ENCODE measurements at places on chromosomes 3 and 15.

DNA sequence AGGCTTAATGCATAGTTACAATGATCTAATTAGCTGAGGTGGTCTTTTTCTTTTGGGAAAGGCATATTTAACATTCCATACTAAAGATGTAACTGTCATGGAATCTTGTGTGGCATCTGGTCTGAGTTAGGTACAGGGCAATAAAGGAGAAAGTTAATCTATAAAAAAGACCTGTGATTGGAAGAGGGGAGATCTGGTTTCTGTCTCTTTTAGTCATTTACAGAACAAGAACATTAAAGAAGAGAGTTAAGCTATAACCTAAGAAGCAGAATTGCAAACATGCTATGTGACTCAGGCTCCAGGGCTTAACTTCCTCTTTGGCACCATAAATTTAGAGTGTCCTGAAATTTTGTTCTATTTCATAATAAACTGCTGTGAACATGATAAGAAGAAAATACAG, 47.2 kb upstream of the MME start:
- DNase-seq, result no peak

DNA sequence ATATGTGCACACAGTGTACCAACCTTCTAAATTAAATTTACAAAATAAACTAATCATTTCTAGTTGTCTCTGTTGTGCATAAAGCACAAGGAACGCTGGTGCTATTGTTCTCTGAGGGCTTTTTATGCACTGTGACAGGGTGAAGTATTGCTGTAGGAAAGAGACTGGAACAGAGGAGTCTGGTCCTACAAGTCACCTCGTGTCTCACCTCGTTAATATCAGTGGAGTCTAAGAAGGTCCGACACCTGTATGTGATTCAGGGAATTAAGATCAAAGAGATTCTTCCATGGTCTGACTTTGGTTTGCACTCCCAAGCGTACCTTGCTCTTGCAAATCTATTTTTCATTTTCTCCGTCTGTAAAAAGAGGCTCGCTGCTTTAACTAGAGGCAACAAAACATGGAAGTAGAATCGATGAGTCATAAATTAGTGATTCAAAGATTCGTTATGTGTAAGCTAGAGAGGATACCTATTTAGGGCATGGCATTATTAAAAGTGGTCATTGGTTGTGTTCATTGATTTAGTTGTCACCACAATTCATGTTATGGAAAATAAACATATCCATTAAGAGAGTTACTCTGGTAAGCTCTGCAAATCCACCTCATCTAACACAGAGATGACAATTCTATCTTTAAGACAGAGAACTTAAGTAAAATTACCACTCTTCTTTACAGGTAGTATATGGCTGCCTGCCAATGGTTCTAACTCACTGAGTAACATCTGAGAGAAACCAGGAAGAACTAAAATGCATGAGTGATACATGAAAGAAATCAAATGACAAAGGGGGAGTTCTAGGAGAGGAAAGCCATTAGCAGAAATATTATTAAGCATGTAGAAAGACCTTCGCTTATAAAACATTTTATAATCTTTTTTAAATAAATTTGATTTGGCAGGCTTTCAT, 219.4 kb upstream of the GBE1 start:
- no peak for DNase-seq

GRCh38 chr3:196207159-196207832, 3.9 kb downstream of the ZDHHC19 start:
- DNase-seq, result no peak

DNA sequence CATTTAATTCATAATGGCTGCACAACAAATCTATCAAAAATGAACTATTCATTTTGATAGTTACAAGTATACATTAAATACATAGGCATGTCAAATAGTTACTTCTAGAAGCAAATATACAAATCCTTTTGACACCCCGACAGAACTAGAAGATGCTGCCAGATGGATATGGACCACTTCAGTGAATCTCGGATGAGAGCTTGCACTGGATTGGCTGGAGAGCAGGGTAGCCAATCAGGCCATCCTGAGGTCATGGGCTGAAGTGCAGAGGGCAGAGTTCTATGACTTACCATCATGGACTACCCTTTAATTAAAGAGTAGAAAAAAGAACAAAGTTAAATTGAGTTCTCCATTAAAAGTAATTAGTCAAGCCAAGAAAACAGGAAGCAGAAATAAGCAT, 8.3 kb downstream of the CCNL1 start:
- no peak for DNase-seq

- DNase-seq, result no peak
These were observed 41.8 kb upstream of the XXYLT1 start for GRCh38 chr3:195312714-195313113.

GRCh38 chr15:27850050-27850449, 249.1 kb downstream of the OCA2 start:
- DNase-seq, result no peak

GRCh38 chr3:15329046-15330005, 3.1 kb downstream of the SH3BP5 start:
- no peak for DNase-seq

DNA sequence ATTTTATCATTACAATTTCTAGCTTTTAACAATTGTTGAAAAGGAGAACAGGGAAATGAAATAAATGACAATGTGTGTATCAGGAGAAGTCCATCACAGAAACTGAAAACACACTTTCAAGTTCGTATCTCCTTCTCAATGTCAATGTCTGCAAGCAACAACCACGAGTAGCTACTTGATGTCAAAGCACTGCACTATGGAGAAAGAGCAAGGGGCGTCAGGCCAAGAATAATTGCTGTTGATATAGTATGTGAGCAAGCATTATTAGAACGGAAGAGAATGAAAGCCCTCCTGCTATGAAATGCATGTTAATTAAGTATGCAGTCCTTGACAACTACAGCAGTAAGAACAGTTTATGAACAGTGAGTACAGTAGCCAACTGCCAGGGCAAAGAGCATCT, 1250.1 kb downstream of the ZPLD1 start:
- no peak for DNase-seq

DNA sequence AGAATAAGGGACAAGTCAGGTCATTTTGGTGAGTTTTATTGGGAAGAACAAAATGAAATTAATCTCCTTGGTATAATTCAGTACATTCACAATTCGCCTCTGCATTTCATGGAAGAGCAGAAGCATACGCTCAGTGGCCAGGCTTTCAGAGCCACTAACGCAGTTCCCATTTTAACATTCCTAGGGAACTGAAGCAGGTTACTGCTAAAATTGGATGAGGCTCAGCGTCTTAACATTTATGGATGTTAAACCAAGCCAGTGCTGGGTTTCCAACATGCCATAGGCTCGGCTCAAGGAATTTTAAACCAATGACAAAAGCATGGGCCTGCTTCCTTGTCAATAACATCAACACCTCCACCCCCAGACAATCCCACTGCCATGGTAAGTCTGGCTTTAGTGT, 172.7 kb upstream of the PRICKLE2 start:
- DNase-seq, result no peak

DNA sequence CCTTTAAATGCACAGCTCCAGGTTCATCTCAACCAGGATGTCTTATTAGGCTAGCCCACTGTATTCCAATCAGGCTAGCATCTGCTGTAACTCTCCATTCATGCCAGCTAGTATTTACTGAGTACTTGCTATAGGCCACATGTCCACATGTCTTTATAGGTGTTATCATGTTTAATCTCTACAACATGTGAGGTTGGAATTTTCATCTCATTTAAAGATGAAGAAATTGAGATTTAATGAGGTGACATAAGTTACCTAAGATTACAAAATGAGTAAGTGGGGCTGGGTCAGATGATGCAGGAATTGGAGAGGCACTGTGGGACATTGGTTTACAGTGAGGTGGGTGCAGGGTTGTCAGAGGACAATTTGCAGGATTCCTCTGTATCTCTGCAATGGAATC, 2.9 kb downstream of the IFT122 start:
- DNase-seq, result no peak

DNA sequence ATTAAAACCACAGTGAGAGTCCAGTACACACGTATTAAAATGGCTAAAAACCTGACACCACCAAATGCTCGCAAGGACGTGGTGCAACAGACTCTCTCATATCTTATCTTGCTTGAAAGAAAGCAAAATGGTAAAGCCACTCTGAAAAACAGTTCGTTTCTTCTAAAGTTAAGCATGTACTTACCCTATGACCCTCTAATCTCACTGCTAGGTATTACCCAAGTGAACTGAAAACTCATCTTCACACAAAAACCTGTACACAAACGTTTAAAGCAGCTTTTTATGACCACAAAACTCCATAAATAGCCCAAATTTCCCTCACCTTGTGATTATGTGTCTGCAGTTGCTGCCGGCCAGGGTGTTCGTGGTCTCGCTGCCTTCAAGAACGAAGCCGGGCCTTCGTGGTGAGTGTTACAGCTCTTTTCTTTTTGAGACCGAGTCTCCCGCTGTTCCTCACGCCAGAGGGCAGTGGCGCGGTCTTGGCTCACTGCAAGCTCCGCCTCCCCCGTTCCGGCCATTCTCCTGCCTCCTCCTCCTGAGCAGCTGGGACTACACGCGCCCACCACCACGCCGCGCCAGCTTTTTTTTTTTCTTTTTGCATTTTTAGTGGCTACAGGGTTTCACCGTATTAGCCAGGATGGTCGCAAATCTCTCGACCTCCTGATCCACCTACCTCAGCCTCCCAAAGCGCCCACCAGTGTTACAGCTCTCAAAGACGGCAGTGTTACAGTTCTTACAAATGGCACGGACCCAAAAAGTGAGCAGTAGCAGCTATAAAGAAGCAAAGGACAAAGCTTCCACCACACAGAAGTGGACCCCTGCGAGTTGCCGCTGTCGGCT, 165.4 kb downstream of the TJP1 start:
- DNase-seq, result no peak

DNA sequence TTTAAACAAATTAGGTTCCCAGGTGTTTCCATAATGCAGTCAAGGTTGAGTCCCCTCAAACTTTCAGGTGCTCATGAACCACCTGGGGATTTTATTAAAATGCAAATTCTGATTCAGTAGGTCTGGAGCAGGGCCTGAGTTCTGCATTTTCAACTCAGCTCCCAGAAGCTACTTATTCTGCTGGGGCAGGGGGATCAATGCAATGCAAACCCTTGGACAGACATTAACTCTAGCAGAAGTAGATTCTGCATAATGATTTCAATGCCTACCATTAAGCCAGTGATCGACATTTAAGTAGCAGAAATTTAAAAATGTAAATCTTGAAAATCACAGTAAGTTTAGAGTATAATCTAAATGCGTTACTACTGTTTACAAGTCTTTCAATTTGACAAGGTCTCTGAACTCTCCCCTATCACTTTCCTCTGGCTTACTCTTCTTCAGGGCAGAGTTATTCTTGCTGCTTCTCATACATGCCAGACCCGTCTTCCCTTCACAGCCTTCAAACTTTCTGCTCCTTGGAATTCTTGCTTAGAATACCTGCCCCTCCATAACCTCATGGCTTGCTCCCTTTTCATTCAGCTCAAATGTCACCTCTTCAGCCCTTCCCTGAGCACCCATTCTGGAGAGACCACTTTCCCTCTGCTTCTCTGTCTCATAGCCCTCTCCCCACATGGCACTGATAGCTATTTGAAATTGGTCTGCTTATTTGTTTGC, 19.3 kb upstream of the DPPA4 start:
- no peak for DNase-seq

- DNase-seq, result peak; percentile 43
These were observed 47.3 kb downstream of the EIF3J start for GRCh38 chr15:44584162-44584749.

DNA sequence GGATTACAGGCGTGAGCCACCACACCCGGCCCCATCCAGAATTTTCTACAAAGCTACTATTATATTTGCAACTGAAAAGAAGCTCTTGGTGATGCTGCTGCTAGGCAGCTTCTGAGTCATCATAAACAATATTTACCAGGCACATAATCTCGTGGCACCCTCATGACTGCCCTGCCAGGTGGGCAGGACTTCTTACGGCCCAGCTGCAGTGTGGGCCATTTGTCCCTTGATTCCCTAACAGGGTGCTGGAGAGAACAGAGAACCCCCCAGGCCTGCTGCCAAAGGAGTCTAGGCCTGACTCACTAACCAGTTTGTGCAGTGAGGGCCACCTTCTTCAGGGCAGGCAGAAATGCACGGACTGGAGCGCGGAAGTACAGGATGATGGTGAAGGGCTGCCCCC, 4.9 kb downstream of the EPB42 start:
- DNase-seq, result no peak

Measured in effector memory CD4-positive, alpha-beta T cell (primary cell).